ENCODE measurements at places on chromosomes 5 and 9.

DNA sequence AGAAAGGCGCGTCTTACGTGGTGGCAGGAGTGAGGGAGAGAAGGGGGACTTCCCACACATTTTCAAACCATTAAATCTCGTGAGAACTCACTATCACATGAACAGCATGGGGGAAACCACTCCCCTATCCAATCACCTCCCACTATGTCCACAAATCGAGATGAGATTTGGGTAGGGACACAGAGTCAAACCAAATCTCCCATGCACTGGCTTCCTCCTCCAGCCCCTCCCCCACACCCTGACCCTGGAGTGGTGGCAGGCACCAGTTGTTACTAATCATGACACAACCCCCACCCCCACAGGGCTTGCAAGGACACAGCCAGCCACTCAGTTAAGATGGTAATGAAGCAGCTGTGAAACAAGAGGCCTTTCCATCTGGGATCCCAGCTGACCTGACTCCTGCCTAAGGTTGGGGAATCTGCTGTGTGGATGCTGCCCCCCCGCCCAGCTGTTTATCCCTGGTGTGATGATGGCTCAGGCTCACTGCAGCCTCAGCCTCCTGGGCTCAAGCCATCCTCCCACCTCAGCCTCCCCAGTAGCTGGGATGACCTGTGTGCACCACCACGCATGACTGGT is 57.1 kb upstream of the FUBP3 start:
- no peak for DNase-seq

GRCh38 chr5:171475596-171475995 is 56.1 kb downstream of the FGF18 start:
- no peak for DNase-seq

DNA sequence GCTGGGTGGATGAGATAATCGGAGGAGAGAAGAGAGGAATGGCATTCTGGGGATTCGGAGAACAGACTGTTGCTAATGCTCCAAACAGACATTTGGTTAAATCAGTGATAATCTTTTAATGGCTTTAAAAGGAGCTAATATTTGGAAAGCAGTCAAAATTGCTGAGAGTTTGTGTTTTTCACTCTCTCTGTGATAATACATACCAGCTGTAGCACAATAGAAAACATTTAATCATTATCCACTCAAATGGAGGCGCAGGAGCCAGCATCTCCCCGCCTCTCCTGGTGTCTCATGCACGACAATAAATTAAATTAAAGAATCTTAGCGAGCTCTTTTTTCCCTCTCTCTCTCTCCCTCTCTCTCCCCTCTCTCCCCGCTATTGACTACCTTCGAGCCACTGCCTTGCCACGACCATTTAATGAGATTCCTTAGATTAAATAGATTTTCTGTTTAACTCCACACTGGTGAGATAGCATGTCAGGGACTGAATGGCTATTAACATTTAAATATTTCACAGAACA is 268.6 kb upstream of the MVB12B start:
- DNase-seq = no peak

DNA sequence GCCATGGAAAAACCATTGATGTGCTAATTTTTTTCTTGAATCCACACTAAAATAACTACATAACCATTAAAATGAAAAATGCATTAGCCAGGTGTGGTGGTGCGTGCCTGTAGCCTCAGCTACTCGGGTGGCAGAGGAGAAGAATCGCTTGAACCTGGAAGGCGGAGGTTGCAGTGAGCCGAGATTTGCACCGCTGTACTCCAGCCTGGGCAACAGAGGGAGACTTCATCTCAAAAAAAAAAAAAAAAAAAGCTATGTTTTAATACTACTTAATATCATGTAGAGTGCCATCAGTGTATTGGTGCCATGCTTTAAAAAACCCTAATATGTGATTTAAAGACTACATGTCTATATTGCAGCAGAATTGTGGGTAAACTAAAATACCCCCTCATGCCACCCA is 58.9 kb downstream of the NDFIP1 start:
- DNase-seq = no peak

GRCh38 chr9:136170006-136170901 is 34.7 kb downstream of the LHX3 start:
- DNase-seq = peak; percentile 39

GRCh38 chr5:149437391-149438040 is 58.4 kb upstream of the IL17B start:
- no peak for DNase-seq

DNA sequence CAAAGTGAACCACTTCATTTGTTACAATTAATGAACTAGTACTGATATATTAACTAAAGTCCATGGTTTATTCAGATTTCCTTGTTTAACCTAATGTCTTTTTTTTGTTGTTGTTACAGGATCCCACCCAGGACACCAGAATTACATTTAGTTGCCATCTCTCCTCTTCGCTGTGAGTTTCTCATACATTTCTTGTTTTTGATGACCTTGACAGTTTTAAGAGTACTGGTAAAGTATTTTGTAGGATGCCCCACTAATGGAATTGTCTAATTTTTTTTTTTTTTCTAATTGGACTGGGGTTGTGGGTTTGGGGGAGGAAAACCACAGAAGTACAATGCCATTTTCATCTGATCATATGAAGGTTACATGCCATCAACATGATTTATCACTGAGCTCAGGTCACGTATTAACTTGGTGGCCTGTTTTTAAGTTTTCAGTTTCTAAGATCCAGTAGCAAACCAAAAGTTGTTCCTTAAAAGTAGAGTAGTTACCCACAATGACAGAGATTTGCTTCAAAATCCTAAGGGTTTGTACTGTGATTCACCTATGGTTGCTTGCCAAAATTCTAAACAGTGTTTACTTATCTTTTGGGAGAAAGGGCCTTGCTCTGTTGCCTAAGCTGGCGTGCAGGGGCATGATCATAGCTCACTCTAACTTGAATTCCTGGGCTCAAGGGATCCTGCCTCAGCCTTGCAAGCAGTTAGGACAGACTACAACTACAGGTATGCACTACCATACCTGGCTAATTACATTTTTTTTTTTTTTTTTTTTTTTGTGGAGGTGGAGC is 4.5 kb upstream of the OTULIN start:
- DNase-seq = no peak

GRCh38 chr9:37337301-37337890 is 85.1 kb upstream of the GRHPR start:
- DNase-seq = no peak

GRCh38 chr9:113275157-113276131 is at the start of the genes CDC26 and PRPF4:
TSS of gene CDC26 (minus strand) at chr9:113275572. CDS start at chr9:113272507, 3,065 bp downstream.
TSS of gene PRPF4 (plus strand) at chr9:113275658. CDS start at chr9:113275744, 86 bp downstream.
- peak; percentile 90 for DNase-seq

DNA sequence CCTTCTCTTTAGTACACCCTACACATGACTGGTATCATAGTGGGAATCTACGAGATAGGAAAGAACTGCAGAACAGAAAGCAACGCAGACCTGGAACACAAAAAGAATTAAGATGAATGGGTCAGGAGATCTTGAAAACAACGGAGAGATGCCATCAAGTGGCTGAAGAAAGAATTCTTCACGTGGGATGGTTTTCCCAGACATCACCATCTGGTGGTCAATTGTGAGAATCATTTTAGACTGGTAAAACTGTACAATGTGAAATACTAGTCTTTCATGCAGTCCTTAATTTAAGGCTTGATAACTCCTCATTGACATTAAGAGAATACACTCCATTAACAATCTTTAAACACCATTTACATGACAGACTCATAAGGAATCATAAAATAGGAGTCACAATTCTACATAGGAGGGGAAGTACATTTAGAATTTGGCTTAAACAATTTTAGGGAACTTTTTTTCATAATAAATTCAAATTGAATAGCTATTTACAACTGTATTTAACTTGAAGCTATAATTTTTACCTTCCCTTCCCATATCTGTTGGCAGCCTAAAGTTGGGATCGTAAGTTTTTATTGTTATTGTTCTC is 128.4 kb upstream of the TRPM3 start:
- DNase-seq = no peak

DNA sequence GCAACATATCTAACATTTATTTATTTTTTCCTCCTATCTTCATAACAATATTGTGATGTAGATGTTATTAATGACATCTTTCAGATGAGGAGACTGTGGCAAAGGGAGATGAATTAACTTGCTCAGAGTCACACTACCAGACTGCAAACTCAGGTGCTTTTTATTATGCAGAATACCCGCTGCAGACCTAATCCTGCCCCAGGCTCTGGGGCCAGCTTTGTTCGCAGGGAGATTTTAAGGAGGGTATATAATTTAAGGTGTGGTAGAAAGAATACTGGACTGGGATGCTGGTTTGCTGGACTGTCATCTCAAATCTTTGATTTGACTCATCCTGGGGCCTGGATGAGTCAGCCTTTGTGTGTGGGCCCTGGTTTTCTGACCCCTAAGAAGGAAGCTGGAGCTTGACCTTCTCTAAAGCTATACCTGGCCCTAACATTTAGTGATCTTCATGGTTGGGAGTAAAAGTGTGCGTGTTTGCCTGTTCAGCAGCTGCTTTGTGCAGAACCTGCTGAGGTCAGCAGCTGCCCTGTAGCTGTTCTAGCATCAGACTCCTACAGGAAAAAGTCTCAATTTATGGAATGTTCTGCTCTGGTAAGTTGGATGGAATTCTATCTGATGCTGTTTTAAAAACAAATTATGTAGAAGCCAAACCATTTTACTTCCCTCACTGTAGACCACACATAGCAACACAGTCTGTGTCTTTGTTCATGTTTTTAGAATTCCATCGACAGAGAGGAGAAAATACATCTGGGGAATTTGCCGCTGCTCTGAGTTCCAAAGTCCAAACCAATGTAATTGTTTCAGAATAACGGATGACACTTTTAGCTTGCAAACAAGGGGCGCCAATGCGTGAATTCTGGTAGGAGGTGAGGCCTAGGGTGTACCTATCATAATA is 4.5 kb downstream of the SLC36A1 start:
- DNase-seq = no peak

DNA sequence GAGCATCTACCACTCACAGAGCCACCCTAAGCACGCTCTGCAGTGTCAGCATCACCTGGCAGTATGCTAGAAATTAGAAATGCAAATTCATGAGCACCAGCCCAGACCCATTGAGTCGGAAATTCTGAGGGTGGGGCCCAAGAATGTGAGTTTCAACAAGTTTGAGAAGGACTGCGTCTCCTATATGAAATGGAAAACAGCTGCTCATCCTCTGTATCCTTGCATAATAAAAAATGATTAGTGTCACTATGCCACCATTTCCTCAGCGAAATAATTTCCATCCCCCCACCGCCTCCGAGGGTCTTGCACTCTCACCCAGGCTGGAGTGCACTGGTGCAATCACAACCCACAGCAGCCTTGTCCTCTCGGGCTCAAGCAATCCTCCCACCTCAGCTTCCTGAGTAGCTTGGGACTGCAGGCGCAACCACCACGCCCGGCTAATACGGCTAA is 1.3 kb upstream of the IQGAP2 start:
- no peak for DNase-seq

GRCh38 chr5:160793530-160793899 is 58.5 kb downstream of the ATP10B start:
- no peak for DNase-seq

DNA sequence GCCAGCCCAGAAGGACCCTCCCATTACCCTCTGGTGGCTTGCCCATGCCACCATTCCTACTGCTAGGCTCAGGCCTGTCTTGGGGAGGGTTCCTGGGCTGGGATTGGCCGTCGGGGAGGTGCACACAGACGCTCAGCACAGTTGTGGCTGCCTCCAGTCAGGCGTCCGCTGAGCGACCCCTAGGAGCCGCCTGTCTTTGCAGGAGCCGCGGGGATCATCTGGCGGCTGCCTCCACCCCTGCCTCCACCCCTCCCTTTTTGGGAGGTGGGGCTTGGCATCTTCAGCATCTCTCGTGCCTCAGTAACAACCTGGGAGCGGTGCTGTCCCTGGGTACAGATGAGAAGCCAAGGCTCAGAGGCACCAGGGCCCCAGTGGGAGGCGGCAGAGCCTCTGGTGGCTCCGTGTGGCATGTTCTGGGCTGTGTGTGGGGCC is 39.6 kb downstream of the RXRA start:
- DNase-seq = no peak

- no peak for DNase-seq
These were observed 149.0 kb downstream of the RANBP17 start for GRCh38 chr5:171010816-171011215.

DNA sequence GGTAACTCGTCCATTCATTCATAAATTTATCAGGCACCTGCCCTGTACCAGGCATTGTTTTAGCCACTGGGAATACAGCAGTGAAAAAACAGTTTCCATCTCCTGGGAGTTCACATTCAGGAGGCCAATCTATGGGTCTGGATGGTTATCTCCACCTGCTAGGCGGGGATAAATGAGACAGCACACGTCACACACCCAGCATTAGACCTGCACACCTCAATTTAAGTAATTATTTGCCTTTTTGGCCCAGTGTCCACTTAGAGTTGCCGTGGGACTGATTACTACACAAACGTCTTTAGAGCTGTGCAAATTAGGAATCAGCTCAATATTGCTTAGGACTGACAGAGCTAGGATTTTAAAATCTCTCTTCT is 46.1 kb downstream of the STK10 start:
- DNase-seq = no peak

DNA sequence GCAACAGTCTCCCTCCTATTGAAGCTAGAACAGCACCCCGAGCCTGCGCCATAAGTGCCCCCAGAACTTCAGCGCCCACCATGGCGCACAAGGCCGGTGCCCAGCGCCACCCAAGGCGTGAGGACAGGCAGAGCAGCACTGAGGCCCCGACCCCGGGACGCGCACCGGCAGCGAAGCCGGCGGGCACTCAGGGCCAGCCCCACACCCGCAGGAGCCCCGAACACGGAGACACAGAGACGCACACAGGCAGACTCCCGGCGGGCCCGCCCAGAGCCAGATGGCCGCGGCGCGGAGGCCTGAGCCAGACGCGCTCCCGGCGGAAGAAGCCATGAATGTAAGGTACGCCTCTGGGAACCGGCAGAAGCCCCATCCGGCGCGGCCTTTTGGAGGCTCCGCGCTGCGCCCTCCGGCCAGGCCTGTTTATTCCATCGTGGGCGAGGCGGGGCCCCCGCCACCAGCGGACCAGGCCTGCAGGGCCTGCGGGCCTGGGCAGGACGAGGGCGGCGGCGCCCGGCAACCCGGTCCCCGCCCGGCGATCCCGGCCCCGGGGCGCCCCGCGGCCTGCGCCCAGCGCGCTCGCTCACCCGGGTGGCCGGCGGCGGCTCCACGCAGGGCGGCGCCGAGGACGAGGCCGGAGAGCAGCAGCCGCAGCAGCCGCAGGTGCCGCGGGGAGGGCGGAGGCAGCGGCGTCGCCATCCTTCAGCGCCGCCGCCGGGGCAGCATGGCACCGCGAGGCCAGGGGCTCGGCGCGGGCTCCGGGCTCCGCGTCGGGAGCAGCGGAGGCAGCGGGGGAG is 486 bp downstream of the NPDC1 start:
- no peak for DNase-seq

- no peak for DNase-seq
These were observed 889 bp upstream of the ADAMTS12 start for GRCh38 chr5:33892620-33893137.

GRCh38 chr5:89686081-89686765 is 723.3 kb downstream of the CETN3 start:
- no peak for DNase-seq

- no peak for DNase-seq
These were observed 186.2 kb downstream of the GLIS3 start for GRCh38 chr9:4113711-4114110.

GRCh38 chr5:118249386-118249785 is 739.0 kb downstream of the DTWD2 start:
- no peak for DNase-seq

Measured in stimulated activated CD4-positive, alpha-beta T cell treated with anti-CD3 and anti-CD28 coated beads, Interleukin-1b, Interleukin-23, amount 100 ng/mL, for 1 hour (primary cell).